Spleen (tissue), 13 donors: ENCODE measurements at places on chromosomes 3 and 15. TPM values are rescaled to one million over a fixed set of nuclear protein-coding genes. Genes with fewer than 3 reads are reported as not detected.

DNA sequence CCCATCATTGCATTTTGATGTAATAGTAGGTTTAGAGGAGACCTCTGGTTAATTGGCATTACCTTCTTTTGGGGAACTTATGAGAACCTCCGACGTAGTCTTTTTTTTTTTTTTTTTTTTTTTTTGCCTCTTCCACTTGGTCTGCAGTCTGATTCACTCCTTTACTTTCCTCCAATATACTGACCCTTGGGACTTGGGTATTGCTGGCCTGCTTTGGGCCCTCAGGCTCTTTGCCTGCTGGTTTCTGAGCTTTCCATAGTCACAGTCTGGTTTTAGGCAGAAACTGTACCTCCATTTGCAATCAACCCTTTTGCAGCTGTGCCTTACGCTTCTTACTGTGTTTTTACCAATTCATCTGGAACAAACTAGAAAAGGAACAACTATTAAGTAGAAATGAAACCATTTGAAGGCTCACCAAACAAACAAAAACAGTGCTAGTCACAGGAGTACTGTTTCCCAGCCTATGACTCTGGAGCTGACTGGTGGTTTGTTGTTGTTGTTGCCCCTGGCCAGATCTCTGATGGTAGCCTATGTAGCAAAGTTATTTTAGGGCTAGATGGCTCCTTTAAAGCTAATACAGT is 272.8 kb downstream of the BBX start:
- H3K4me1 ChIP-seq: peaks cover 24% of the 10 kb centered on the region
- no peak for DNase-seq
- H3K4me3 ChIP-seq: no peak overlapping the region
- H3K27me3 ChIP-seq: no peaks in the 10 kb centered on the region

DNA sequence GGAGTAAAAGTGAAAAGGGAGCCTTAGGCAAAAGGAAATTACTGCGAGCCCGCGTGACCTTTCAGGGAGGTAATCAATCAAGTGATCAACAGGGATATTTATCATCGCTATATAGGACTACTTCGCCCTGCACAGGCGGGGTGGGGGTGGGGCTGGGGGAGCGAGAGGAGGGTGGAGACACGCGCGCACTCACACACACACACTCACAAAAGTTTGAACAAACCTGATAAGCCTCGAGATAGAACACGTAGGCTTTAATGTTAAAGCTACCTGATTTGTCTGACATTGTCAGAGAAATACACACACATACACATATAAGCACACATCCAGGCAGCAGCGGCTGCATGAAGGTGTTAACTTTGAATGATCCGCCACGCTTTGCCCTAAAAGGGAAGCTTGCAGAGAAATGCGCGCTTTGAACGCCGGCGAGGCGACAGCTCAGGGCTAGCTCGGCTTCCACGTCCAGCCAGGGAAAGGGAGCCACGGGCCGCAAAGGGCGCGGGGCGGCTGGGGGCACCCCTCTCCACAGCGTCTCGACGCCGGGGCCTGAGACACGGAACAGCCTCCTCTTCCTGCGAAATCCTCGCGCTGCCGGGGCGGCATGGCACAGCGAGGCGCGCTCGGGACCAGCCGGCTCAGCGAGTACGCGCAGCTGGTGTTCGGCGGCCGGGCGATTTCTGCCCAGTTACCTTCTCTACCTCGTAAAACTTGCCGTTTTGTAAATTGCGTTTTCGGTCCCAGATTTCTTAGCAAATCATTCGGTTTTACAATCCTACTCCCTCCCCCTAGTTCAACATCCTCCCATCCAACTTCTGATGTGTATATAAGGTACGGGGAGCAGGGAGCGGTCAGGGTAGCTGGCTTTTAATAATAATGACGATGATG is 4.8 kb upstream of the MECOM start:
- H3K4me1 ChIP-seq: peaks cover 22% of the 10 kb centered on the region
- H3K27me3 ChIP-seq: peaks cover 79% of the 10 kb centered on the region
- peak overlapping the region; percentile 40 for H3K27ac ChIP-seq
- DNase-seq: peak; percentile 76
- H3K36me3 ChIP-seq: no peaks in the 10 kb centered on the region

DNA sequence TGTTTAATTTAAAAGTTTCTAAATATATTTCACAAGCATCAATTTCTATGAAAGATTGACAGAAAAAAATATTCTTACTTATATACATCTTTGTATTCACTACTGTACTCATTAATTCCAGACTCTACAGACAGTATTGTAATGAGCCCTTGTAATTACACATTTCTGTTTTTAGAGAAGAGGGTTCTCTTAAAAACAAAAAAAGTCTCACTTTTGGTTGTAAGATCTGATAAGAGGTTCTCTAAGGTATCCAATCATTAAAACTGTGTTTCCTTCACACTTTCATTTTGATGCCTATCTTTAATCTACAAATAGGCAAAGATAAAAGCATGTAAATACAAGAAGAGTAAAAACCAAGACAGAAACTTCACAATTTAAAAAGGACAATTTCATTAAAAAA is 75.6 kb downstream of the FBXL22 start:
- peaks cover 22% of the 10 kb centered on the region for H3K4me1 ChIP-seq
- H3K27ac ChIP-seq: peak overlapping the region; percentile 33
- H3K36me3 ChIP-seq: no peaks in the 10 kb centered on the region
- H3K4me3 ChIP-seq: no peak overlapping the region
- no peak for DNase-seq
- H3K27me3 ChIP-seq: no peaks in the 10 kb centered on the region

ADPGK gene
- 119 TPM for total RNA-seq

GRCh38 chr15:90190606-90191343 is 10.4 kb upstream of the SEMA4B start:
- no peaks in the 10 kb centered on the region for H3K36me3 ChIP-seq
- DNase-seq: peak; percentile 95
- no peak overlapping the region for H3K4me3 ChIP-seq
- H3K27ac ChIP-seq: peak overlapping the region; percentile 98

MST1R gene
- 1.1 TPM for total RNA-seq

PPP1R14D gene
- not detected for total RNA-seq

DNA sequence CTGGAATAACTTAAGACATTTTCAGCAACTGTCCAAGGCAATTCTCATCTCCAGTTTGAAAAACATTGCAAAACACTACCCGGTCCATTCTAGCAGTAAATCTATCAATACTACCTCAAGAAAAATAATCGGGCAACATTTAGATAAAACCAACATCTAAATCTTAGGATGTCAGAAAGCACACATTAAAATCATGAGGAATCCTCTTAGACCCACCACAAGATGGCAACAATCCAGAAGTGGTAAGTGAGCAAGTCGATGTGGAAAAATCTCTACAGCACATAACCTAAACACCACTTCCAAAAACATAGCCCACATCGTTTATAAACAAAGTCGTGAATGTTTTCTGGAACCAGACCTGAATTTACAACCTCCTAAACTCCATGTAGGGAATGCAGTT is 5.7 kb downstream of the PLCH1 start:
- no peak for DNase-seq
- H3K27ac ChIP-seq: no peak overlapping the region
- H3K4me1 ChIP-seq: peaks cover 7% of the 10 kb centered on the region
- H3K36me3 ChIP-seq: no peaks in the 10 kb centered on the region
- peaks cover 4% of the 10 kb centered on the region for H3K27me3 ChIP-seq
- H3K4me3 ChIP-seq: no peak overlapping the region

DNA sequence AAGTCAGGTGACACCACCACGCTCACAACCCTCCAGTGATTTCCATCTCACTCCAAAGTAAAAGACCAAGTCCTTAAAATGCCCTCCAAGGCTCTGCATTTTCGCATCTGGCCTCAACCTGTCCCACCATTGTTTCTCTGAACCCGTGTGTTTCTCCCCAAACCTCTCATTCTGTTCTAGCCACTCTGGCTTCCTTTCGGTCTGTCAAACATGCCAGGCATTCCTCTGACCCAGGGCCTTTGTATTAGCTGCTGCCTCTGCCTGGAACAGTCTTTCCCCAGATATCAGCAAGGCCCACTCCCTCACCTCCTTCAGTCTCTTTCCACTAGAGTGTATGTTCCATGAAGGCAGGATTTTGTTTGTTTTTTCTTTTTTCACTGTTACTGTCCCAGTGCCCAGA is 16.0 kb downstream of the MAP2K5 start:
- no peaks in the 10 kb centered on the region for H3K4me1 ChIP-seq
- H3K27me3 ChIP-seq: no peaks in the 10 kb centered on the region
- no peak overlapping the region for H3K27ac ChIP-seq
- DNase-seq: no peak

ROPN1B gene
- total RNA-seq: not detected

GRCh38 chr3:167989066-167989465 is 106.7 kb downstream of the GOLIM4 start:
- DNase-seq: no peak
- H3K4me1 ChIP-seq: no peaks in the 10 kb centered on the region
- no peaks in the 10 kb centered on the region for H3K27me3 ChIP-seq
- H3K36me3 ChIP-seq: no peaks in the 10 kb centered on the region

GRCh38 chr3:45553469-45553974 is 41.0 kb upstream of the LIMD1 start:
- peaks cover 12% of the 10 kb centered on the region for H3K4me1 ChIP-seq
- no peak overlapping the region for H3K4me3 ChIP-seq
- no peaks in the 10 kb centered on the region for H3K27me3 ChIP-seq
- H3K27ac ChIP-seq: peak overlapping the region; percentile 48

AP3B2 gene
- total RNA-seq: not detected

DNA sequence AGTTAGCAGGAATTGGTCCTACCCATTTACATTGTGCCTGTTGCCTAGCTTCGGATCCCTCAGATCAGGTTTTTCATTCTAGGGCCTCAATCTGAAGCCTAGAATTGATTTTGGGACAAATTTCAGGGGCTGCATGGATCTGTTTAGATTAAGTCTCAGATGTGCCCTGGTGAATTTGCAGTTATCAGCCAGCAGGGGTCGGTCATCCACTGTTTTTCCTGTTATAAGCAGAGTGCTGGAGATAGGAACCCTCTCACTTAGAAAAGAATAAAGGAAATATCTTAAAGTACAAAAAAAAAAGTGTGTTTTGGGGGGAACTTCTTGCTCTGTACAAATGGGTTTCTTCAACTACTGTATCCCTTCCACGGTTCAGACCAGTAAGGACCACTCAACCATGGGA is 212.5 kb downstream of the BCHE start:
- H3K4me3 ChIP-seq: no peak overlapping the region
- no peaks in the 10 kb centered on the region for H3K4me1 ChIP-seq
- no peak overlapping the region for H3K27ac ChIP-seq
- H3K36me3 ChIP-seq: no peaks in the 10 kb centered on the region
- no peaks in the 10 kb centered on the region for H3K27me3 ChIP-seq

VGLL3 gene
- total RNA-seq: 2.5 TPM

GRCh38 chr3:52246728-52247408 is 1.3 kb downstream of the PPM1M start:
- no peaks in the 10 kb centered on the region for H3K36me3 ChIP-seq
- H3K27me3 ChIP-seq: no peaks in the 10 kb centered on the region
- peaks cover 89% of the 10 kb centered on the region for H3K4me1 ChIP-seq
- peak; percentile 91 for DNase-seq

- H3K27ac ChIP-seq: no peak overlapping the region
- no peak overlapping the region for H3K4me3 ChIP-seq
- no peaks in the 10 kb centered on the region for H3K4me1 ChIP-seq
- no peak for DNase-seq
Measured at GRCh38 chr15:78004919-78005634, 72.4 kb downstream of the TBC1D2B start.

HESX1 gene
- total RNA-seq: not detected

DNA sequence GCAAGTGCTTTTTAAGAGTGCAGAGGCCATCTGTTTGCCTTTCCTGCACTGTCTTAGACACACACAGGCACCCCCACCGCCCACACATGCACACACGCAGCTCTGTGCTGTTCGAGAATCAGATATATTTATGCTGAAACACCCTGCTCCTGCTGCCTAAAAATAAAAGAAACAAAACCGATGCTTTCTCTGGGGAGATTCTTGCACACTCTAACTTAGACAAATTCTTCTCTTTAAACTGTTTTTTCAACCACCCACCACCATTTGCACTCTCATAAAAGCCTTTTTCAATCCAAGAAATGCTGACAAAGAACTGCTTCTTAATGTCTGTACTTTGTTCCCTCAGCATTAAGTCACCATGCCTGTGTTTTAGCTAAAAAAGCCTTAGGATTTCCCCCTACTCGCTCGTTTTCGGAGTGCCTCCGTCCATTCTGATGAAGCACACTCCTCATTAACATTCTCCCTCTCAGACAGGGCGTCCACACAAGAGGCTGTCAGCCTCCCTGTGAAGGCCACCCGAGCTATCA is 26.2 kb downstream of the SLC12A8 start:
- H3K4me1 ChIP-seq: no peaks in the 10 kb centered on the region
- H3K27me3 ChIP-seq: no peaks in the 10 kb centered on the region
- H3K36me3 ChIP-seq: no peaks in the 10 kb centered on the region
- no peak overlapping the region for H3K4me3 ChIP-seq

DNA sequence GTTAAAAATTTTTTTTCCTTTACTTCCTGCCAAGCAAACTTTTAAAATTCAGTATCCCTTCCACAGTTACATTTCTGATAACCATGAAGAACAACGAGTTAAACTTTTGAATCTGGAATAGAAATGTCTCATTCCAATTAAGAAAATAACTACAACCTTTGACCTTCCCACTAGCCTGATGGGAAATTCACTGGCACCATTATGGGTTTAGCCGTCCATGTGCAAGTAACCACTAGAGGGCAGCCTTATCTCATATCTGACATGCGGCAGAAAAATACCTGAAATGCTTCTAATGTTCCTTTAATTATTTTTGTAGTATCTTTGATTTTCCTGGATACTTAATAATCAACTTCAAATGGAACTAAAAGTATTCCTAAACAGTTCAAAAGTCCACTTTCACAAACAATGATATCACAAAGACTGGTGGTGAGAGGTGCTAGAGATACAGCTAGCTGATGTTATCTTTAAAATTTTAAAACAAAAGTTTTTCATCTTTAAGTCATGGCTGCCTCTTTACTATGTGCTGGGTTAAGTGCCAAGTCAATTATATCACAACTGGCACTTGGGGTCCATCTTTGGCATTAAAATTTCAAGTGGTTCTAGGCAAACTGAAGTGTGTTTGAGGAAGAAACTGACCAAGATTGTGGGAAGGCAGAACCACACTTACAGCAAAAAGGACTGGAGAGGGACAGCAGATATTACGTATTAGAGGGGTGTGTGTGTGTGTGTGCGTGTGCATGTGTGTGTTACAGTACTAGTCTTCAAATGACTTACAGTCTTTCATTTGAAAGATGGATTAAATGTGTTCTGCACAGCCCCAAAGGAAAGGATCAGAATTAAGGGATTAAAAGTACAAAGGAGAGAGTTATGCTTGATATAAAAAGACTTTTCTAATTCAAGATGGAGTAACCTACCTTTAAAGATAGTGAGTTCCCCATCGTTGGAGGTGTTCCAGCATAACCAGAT is 107.1 kb upstream of the ICE2 start:
- no peak overlapping the region for H3K4me3 ChIP-seq
- H3K4me1 ChIP-seq: peaks cover 27% of the 10 kb centered on the region
- no peaks in the 10 kb centered on the region for H3K36me3 ChIP-seq
- DNase-seq: no peak

ARGFX gene
- not detected for total RNA-seq

DNA sequence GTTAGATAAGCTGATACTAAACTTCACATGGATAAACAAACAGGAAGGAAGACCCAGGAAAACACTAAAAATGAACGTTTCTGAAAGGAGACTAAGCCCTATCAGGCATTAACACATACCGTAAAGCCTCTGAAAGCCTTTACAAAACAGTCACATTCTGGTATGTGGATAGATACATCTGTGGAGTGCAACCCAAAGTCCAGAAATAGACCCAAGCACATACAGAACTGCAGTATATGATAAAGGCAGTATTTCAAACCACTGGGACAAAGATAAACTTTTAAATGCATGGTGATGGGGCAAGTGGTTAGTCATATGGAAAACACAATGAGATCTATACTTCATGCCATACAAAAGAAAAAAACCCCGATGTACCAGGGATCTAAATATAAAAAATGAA is 26.0 kb downstream of the DCBLD2 start:
- H3K36me3 ChIP-seq: no peaks in the 10 kb centered on the region
- no peaks in the 10 kb centered on the region for H3K4me1 ChIP-seq
- no peak for DNase-seq
- H3K27ac ChIP-seq: no peak overlapping the region

CGGBP1 gene
- total RNA-seq: 82.6 TPM

SCAANT1 gene
- not detected for total RNA-seq
